ENCODE measurements at places on chromosomes 3 and 15. TPM values are rescaled to one million over a fixed set of nuclear protein-coding genes. Genes with fewer than 3 reads are reported as not detected.

GRCh38 chr3:148615382-148615781 lies 82.3 kb upstream of the AGTR1 start:
- no peak for DNase-seq

- no peak for DNase-seq
These were observed 130.8 kb downstream of the GHSR start for GRCh38 chr3:172317481-172317880.

DNA sequence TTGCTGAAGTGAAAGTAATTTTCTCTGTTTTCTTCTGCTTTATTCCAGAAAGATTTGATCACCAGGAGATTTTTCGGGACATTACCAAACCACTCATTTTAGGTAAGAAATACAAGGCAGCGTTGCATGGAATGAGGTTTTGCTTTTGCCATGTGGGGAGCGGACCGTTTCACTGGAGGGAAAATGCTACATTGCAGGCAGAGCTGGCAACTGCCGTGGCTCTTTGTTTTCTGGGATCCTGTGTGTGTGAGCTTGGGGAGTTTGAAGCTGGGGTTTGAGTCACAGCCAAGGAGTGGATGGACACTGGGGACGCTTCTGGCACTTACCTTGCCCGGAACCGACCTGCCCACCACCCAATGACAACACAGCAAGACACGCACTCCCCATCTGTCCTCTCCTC lies 109.9 kb downstream of the APBA2 start:
- DNase-seq: no peak

DNA sequence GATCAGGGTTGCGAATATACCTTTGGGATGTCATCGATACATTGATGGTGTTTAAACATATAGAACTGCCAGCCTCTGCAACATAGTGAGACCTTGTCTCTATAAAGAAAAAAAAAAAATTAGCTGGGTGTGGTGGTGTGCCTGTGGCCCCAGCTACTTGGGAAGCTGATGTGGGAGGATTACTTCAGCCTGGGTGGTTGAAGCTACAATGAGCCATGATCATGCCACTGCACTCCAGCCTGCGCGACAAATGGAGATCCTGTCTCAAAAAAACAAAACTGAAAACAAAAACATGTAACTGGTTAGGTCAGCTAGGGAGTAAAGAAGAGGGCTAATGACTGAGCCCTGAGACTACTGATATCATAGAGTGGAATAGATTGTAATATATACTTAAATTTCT lies 30.7 kb upstream of the MGA start:
- DNase-seq: no peak

DNA sequence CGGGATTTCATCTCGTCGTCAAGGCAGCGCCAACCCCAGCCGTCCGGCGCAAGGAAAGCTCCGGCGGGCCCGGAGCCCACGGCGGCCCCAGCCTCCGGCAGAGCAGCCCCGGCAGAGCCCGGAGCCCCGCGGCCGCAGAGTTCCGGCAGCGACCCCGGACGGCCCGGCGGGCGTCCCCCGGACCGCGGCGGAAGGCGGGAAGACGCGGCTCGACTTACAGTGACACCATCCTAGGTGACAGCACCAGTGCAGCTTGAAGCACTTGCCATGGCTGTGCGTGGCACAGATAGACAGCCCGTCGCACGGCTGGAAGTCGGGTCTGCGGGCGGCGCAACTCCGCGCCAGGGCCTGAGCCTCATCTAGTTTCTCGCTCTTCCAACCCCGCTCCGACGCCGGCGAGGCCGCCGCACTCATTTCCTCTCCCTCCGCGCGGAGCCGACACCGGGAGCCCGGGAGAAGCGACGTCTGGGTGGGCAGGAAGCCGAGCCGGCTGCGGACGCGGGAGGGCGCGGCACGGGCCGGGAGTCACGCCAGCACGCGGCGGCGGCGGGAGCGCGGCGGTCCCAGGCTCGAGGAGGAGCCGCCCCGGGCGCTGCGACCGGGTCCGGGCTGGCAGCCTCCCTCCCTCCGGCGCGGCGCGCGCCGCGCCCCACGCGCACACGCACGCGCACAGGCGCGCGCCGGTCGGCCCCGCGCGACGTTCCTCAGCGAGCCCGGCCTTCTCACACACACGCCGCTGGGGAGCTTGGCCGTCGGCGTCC lies at the start of gene C3orf70:
TSS of gene C3orf70 (minus strand) at position 651 of the 761 bp plus-strand sequence. CDS start at position 414, 237 bp downstream.
- no peak for DNase-seq

Gene LRRC28
- 30.9 TPM for total RNA-seq

DNA sequence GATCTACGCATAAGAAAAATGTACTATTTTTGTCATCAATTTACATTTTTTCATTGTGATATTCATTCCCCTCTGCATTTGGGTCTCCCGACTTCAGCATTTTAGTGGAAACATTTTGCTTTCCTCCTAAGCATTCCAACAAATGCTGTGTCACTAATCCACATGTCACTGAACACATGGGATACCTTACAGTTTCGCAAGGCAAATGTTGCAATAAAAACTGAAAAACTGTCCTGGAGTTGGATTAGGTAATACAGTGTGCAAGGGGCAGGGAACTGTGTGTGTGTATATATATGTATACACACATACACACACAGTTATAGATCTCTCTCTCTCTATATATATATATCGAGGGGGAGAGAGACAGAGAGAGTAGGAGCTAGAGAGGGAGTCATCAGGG lies 632.2 kb downstream of the MAGI1 start:
- no peak for DNase-seq

Gene CCR3
- total RNA-seq: not detected

GRCh38 chr3:55742022-55742831 lies 255.1 kb upstream of the WNT5A start:
- DNase-seq: no peak

DNA sequence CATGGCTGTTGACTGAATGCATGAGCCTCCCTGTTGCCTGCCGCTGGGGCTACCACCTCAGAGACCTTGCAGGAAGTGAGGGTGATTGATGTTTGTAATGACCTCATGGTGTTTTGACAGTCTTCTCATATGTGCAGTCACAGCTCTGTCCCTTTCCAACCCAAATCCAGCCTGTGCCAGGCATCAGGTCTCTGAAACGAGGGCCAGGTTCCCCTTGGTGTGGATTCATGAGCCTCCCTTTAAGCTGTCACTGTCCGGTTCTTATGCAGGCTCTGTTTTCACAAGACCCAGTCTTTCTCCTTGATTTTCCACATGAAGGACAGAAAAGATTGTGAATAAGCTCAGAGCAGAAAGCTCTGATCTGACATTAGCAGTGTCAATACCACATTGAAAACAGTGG lies 43.1 kb downstream of the CEMIP start:
- DNase-seq: no peak

DNA sequence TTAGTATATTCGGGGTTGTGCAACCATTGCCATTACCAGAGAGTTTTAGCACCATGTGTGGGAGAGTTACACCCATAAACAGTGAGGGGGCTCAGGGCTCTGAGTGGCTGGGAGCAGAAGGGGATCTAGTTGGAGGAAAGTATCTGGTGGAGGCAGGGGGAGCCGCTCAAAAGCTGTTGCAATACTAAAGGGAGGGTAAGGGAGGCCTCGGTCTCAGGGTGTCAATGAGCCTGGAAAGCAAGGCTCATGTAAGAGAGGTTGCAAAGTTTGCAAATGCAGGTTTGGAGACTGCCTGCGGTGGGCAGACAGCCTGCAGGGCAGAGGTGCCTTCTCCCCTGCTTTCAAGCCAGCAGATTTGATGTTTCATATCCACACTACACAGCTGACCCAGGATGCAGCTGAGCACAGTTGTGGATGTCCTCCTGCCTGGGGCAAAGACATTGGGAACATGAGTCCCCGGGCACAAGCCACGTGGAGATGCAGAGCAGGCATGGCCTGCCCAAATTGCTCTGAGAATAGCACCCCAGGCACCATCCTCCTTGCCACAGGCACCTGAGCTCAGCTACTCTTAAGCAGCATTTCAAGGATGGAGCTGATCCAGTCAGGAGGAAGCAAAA lies 181.4 kb downstream of the TLE3 start:
- DNase-seq: no peak

Gene PLCL2
- 34.1 TPM for total RNA-seq

GRCh38 chr3:50336452-50337174 lies 4.0 kb downstream of the RASSF1 start:
- no peak for DNase-seq

Gene MINDY2
- total RNA-seq: 14.1 TPM

Gene PRR20G
- total RNA-seq: not detected

- no peak for DNase-seq
These were observed 14.9 kb downstream of the PLA2G4D start for GRCh38 chr15:42079401-42079908.

DNA sequence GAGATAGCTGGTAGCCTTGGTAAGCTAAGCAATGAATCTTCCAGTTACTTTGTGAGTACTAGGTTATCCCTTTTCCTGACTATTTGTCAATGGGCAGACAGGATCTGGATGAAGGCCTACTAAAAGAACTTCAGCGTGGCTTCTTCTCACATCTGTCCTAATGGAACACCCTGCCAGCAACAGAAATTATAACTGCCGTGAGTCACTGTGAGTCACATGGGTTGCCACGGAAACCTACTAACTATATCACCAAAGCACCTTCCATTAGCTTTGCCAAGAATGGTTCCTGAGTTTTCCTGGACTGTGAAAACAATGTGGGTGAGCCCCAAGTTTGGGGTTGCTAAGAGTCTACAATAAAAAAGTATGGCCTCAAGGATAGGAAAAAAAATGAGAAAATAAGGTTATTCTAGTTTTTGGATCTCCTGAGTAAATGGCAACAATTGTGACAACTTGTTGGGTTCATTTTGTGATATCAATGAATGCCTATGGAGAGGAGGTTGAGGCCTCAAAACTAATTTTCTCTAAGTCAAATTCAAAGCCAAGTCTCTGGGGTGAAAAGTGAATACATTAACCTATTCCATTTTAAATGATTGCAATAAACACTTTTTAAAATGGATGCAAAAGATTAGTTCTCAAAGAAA lies 195.1 kb upstream of the ICE2 start:
- DNase-seq: no peak

GRCh38 chr15:27134481-27134880 lies 163.5 kb downstream of the GABRG3 start:
- no peak for DNase-seq

DNA sequence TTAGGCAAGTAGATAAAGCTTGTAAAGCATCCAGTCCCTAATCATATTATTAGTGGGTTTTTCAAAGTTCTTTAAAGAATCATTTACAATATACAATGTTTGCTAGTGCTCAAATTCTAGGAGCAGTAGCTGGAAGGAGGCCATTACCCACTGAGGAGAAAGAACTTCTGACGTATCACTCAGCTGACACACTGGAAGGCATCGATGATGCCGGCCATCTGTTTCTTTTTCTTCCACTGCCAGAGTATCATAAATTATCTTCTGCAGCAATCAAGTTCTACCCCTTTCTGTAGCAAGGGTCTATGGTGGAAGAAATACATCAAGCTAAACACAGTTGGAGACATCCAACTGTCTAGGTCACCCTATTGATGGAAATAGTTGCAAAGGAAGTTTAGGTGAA lies 243.2 kb upstream of the LRRN1 start:
- no peak for DNase-seq

DNA sequence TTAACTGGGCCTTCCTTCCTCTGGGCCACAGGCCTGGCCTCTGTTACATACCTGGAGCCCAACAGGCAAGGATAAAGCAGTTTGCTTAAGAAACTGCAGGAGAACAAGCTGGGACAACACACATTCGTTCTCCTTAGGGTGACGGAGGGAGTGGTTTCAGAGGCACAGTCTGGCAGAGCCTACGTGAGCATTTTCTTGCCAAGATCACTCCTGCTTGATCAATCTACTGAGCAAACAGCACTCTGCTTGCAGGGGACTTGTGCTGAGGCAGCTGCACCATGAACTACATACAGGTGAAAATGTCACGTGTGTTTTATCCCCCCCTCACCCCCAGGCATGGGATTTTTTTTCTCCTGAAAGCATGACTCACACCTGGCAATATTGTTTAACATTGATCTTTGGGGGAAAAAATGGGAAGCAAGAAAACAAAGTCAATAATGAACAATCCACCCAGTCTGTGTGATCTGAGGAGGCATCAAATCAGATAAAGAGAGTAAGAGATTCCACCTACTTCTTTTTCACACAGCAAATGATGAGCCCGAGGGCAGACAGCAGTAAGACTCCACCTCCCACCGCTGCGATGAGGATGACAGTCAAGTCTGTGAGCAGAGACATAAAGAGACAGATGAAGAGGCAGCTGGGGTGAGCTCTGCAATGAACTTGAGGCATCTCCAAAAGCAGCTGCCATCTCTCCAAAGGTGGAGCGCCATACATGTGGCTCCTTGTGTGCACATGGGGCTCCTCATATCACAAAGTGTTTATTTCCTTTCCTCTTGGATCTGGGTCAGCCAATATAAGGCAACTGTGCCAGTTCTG lies 57.4 kb downstream of the CDCP1 start:
- DNase-seq: no peak

- no peak for DNase-seq
These were observed 11.0 kb upstream of the PP2D1 start for GRCh38 chr3:20022954-20023622.

Data from OCI-LY7 (cell line).